ENCODE measurements at places on chromosomes 1 and 21.

DNA sequence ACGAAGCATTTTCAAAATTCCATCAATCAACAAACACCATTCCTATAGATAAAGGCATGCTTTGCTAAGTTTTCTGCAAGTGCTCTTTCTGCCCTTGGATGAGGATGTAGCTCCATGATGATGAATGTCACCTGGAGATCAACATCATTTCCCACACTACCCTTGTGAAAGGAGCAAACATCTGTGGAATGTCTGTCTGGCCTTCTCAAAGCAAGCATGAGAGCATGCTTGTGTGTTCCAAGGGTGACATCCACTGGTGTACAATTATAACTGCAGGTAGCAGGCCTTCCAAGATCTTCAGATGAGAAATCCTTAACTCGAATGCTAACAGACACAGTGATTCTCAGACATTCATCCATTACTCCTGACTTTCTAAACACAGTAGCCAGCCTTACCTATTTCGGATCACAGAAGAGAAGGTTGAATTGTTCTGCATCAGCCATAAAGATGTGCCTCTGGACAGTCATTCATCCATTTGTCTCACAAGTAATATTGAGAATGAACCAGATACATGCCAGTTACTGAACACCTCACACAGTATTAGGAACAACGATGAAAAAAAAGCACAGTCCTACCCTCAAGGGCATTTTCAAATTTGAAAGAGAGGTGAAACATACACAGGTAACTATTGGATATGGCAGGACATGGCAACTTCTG, 162.4 kb downstream of the TPR start:
- no peak for DNase-seq

DNA sequence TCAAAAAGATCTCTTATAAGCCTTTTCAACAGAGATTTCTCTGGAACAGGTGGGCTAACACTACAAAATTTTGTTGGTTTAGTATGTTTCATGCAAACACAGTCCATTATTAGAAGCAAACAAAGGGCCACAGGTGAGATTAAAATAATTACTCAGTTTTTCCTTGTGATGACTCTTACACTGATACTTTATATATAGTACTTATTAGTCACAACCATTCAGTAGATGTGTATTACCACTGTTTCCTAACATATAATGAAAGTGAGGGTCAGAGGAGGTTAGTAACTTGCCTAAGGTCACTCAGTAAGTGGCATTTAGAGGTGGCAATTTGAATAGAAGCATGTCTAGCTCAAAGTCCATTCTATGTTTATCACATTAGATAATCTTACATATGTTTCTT, 44.2 kb downstream of the CYYR1 start:
- no peak for DNase-seq

- no peak for DNase-seq
Observed at GRCh38 chr1:55196433-55197035, 18.6 kb downstream of the USP24 start.

GRCh38 chr1:184910691-184911091, 63.6 kb downstream of the NIBAN1 start:
- DNase-seq, result no peak

DNA sequence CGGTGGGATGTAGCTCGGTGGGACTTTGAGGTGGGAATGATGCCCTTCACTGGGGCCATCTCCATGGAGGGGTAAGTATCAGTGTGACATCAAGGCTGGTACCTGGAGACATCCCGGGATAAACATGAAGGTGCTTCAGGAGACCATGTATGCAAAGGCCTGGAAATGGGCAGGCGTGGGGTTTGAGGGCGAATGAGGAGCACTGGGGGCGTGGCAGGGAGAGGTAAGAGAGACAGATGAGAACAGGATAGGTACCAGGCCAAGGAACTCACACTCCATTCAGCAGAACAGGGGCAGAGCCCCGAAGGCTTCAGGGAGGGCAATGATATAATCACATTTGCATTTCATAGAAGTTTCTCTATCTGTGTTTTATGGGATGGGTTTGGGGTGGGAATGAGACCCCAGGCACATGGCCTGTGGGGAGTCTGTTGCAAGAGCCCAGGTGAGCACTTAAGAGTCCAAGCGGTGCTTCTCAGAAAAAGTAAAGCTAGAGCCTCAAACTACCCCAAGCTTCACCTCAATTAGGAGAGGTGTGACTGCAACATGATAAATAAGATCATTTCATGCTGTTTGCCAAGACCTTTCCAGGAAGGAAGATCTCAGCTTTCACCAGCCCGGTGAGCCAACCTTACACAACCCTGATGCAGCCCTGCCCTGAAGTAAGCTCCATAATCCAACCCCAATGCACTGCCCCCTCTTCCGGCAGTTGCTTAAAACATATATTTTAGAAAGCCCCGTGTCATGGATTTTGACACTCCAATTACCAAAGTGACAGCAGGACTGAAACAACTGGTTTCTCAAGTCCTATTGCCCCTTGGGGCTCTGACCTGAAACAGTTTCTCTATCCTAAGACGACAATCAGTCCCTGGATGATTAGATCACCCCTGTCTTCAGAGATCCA, 7.4 kb downstream of the S100A9 start:
- no peak for DNase-seq

- no peak for DNase-seq
Observed at GRCh38 chr1:238191170-238191569, 300.4 kb upstream of the ZP4 start.

DNA sequence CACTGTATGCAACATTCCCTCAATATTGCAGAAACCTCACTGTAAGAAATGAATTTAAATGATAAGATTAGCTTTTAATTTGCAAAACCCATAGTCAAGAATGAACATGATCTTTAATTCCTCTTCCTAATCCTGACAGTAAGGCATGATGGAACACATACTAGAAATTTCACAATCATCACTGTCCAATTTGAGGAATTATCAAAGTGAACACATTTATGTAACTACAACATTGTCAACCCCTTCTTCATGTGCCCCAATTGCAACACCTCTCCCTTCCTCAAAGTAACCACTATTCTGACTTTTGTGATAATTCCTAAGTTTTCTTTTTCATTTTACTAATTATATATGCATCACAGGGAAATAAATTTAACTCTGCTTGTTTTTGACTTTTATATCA, 103.1 kb downstream of the LHX8 start:
- no peak for DNase-seq

- no peak for DNase-seq
Observed at GRCh38 chr1:77319036-77319705, 37.4 kb downstream of the AK5 start.

- DNase-seq, result no peak
Observed at GRCh38 chr21:26127918-26128317, 42.7 kb downstream of the APP start.

DNA sequence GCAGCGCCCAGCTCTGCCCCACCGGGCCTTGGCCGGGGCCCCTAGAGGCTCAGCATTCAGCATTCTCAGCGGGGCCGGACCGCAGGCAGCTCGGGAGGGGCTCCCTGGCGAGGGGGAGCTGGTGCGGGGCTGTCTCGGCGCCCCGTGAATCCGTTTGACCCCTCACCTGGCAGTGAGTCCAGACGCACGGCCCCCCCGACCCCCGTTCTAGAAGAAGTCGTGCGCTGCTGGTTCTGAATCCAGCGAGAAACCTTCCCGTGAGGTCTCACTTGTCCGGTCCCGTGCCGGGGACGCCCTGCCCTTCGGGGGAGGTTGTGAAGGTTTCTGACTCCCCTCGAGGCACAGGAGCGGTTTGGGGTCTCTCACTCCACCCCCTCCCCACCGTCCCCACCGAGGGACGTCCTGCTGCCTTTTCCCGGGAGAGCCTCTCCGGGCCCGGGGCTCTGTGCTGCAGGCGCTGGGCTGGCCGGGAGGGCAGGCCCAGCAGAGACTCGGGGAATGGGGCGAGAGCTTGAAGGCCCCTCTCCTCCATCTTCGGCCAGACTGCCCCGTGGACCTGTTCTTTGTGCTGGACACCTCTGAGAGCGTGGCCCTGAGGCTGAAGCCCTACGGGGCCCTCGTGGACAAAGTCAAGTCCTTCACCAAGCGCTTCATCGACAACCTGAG, 655 bp downstream of the COL6A1 start:
- DNase-seq, result no peak

DNA sequence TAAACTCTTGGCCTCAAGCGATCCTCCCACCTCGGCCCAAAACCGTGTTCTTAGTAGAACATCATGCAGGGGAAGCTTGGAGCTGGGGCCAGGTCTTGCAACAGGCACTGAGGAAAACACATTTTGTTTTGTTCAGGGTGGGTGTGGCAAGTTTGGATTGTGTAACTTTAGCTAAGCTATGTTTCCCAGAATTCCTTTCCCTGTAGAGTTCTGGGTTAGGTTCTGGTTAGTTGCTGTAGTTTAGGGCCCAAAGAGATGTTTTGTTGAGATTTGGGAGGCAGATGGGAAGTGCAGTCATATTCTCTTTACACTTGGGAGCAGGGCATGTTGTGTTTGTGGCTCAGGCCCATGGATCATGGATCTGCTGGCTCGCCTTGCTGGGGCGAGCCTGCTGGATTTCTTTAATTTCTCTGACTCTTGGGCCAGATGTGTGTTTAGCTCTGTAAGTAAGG, 24.0 kb downstream of the PLA2G5 start:
- DNase-seq, result no peak

- no peak for DNase-seq
Observed at GRCh38 chr1:64530969-64531692, 61.2 kb downstream of the CACHD1 start.

GRCh38 chr1:158445376-158445775, 16.3 kb upstream of the OR10K1 start:
- no peak for DNase-seq

DNA sequence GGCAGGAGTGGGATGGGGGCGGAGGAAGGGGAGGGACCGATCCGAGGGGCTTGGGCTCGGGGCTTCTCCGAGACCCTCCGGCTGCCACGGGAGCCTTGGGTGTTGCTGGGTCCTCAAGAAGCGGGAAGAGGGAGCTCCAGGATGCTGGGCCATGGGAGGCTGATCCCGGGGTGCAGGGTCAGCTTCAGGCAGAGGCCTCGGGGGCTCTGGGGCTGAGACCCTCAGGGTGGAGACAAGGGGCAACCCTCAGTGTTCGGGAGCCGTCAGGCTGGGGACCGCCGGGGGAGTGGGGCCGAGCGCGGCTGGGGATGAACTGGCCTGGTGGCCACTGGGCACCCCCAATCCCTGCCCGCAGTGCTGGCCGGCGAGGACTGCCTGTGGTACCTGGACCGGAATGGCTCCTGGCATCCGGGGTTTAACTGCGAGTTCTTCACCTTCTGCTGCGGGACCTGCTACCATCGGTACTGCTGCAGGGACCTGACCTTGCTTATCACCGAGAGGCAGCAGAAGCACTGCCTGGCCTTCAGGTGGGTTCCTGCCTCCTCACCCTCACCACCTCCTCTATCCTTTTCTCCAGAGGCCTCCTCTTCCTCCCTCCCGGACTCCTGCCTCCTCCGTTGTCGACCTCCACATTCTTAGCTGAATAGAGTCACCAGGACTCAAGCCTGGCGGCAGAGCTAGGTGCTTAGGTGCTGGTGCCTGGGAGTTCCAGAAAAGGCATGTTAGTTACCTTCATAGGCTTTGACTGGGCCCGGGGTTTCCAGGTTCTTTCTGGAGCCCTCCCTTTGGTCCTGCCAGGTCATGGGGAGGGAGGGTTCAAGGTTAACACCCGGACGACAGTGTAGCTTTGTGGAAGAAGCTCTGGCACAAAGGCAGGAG, 631 bp downstream of the SHISA4 start:
- no peak for DNase-seq

DNA sequence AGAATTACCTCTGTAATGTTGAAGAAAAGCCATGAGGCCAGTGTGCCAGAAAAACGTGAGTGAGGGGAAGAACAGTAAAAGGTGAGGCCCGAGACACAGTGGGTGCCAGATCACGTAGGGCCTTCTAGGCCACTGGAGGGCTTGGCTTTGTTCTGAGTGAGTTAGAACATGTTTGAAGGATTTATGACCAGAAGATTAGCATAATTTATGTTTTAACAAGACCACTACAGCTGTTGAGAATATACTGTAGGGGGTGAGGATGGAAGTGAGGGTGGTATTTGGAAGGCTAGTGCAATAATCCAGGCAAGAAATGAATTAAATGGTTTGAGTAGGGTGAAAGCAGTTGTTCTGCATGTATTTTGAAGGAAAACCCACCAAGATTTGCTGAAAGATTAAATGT, 56.3 kb downstream of the LRRC8C start:
- no peak for DNase-seq

DNA sequence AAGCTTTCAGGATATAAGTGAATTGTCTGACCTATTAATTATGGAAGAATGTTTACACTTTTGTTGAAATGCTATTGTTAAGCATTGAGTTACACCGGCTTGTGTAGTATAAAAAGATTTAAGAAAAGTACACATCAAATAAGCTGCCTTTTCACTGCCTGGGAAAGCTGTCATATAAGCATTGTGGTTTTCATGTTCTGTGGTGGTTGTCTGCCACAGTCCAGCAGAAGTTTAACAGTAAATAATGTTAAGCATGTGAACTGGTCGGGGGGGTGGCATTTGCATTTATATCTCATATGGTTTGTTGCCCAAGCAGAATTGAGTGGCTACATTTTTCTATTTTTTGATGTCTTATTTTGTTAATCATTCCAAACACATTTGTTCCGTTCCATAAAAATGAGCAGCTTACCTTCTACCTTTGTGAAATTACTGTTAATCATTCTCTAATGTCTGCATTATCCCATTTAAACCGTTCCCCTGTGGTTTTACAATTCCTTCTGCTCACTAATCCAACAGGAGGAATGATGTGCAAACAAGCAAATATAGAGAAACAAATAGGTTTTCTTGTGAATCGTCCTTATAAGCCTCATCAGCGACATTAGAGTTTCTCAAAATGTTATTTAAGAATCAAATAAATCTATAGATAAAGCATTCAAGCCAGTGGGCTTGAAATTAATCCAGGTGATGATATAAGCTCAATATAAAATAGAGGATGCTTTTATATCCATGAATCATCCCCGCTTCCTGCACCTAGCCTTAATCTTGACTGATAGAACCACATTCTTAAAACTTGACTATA, 160.8 kb upstream of the SAMSN1 start:
- DNase-seq, result no peak

DNA sequence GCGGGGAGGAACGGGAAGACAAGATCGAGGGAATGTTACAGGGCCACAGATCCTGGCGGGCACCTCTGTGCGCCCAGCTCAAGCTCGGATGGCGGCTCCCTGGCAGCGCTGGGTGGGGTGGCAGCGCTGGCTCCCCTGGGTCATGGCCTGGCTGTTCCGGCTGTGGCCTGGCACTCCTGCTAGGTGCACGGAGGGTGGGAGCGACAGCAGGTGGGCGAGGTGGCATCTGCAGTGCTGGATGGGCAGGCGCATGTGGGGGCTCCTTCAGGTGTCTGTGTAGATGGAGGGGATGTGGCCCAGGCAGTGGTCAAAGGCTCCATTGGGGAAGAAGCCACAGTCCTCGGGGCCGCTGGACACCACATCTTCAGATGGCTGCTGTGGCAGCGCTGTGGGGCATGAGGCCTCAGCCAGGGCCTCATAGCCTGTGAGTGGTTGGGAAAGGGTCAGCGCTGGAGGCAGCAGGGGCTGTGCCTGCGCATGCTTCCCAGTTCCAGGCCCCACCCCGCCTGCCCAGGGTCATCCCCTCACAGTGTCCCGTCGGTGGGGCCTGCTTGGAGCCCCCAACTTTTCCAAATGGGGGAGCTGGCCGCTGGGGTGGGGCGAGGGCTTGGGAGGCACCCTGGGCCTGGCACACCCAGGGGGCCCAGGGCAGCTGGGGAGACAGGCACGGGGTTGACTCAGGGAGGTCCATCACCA, 47.3 kb downstream of the DMRTB1 start:
- no peak for DNase-seq

GRCh38 chr1:94504601-94505000, 37.0 kb downstream of the F3 start:
- DNase-seq, result no peak

GRCh38 chr1:984476-984814, 2.6 kb upstream of the PERM1 start:
- DNase-seq, result no peak

Data from activated T-helper 1 cell treated with anti-CD3 and anti-CD28 coated beads, Interleukin-2, amount 50 U/mL, for 16 hours (primary cell).